ENCODE measurements at places on chromosomes 2 and 18.

- no peak for DNase-seq
Observed at GRCh38 chr2:73640511-73640911, 1.7 kb downstream of the NAT8 start.

GRCh38 chr2:6970976-6971480 is 53.8 kb downstream of the RNF144A start:
- DNase-seq = no peak

DNA sequence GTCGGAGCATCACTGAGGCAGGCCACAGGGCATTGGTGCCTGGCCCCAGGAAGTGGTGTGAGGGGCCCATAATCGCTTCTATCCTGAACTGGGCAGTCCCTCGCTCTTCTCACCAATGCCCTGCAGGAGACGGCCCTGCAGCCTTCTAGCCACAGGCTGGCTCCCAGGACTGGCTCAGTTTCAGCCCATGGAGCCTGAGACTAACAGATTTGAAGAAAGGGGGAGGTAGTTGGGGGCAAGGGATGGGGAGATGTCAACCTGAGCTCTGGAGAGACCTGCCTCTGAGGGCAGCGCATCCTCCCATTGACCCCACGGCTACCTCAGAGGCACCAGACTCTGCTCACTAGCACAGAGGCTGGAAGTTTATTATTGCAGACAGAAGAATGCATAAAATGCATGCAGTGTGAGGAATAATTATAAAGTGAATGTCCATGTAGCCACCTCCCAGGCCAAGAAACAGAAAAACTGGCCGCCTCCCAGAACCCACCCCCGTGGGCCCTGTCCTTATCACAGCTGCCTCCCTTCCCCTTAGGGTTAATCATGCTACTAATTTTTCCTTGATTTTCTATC is 1.4 kb downstream of the TOGARAM2 start:
- DNase-seq = no peak

- no peak for DNase-seq
Observed at GRCh38 chr2:48677450-48677849, 59.8 kb downstream of the GTF2A1L start.

DNA sequence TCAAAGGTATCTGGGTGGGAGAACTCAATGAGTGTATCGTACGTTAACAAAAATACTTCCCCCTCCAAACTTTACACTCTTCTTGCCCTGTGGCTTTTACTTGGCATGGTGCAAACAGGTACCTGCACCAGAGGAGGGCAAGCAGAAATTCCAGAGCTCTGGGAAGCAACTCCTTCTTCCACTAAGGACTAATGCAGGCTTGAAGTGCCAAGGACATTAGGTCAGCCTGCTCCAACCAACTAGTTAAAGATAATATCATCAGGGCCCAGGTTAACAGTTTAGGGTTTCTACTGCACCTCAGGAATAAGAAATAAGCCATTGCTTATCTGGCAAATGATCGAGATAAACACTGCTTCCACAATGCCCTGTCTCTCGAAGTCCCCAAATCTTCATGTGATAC is 70.4 kb downstream of the LRPPRC start:
- no peak for DNase-seq

Data from activated T-cell treated with anti-CD3 and anti-CD28 coated beads for 24 hours (primary cell).